ENCODE measurements at places on chromosomes 5 and 9.

DNA sequence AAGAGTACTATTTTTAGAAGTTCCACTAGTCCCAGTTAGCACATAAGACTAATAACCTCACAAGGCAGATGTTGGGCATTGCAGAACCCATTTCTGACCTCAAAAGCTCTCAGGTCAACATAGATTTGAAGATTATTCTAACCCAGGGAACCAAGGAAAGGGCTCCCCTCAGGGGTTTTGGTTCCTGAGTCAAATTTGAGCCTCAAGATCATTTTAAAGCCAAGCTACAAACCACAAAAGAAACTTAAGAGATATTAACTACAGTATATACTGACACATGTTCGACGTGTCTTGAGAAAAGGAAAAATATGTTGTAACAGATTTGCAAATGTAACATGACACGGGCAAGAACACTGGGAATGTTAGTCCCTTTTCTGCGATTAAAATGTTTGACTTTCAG lies 88.6 kb downstream of the GNAQ start:
- no peak for DNase-seq

- DNase-seq: no peak
Observed at GRCh38 chr9:655875-656274, 185.6 kb upstream of the DMRT1 start.

GRCh38 chr5:59259237-59259636 lies 634.3 kb downstream of the PDE4D start:
- DNase-seq: no peak

GRCh38 chr5:175013251-175013650 lies 288.9 kb downstream of the MSX2 start:
- DNase-seq: no peak

- no peak for DNase-seq
Observed at GRCh38 chr9:14437354-14438231, 123.7 kb upstream of the NFIB start.

DNA sequence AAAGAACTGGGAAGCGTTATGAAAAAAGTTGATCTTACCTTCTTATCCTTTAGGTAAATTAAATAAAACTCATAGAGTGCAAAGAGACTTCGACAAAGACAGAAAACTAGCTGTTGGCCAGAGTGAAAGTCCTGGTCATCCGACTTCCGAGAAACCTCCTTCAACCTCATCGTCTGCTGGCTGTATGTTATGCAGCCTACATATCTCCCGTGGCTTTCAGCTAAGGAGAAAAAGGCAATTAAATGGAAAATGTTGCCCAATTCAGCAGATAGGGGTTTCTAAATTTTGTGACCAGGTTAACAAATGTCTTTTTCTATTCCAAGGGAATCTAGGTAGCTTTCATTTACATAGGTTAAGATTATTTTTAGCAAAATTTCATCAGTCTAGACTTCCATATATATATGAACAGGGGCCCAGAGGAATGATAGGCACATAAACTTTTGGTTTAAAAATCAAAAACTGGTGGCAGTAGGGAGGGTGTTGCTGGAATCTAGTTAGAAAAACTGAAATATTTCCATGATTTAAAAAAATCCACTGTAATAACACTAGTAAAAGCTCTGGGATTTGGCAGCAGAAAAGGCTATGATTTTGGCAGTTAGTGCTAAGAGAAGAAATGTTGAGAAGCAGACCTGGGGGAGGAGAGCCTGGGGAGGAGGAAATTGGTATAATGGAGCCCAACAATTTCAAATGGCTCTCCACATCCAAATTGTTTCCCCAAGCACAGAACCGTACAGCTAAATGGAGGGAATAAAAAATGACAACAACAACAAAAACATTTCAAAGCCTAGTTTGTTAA lies 32.1 kb downstream of the RAI14 start:
- no peak for DNase-seq

- no peak for DNase-seq
Observed at GRCh38 chr9:137250329-137251193, 525 bp upstream of the STPG3 start.

DNA sequence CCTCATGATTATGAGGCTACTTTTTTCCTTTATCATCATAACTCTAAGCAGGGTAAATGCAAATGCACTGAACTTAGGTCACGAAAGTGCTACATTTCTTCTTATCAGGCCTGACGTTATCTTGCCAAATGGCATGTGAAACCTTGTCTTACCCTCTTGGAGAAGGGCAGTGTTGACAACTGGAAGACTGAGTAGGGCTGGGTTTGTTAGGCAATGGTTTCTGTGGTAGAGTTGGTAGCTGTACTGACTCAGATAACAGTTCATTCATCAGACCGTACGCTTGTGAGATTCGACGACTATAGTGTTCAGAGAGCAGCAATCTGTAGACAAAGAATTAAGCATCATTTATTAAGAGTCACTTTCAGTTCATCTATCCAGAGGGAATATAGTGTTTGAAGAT lies 127.7 kb downstream of the CPLANE1 start:
- no peak for DNase-seq

All from GM12865 (cell line).